ENCODE measurements at places on chromosomes 4 and X.

DNA sequence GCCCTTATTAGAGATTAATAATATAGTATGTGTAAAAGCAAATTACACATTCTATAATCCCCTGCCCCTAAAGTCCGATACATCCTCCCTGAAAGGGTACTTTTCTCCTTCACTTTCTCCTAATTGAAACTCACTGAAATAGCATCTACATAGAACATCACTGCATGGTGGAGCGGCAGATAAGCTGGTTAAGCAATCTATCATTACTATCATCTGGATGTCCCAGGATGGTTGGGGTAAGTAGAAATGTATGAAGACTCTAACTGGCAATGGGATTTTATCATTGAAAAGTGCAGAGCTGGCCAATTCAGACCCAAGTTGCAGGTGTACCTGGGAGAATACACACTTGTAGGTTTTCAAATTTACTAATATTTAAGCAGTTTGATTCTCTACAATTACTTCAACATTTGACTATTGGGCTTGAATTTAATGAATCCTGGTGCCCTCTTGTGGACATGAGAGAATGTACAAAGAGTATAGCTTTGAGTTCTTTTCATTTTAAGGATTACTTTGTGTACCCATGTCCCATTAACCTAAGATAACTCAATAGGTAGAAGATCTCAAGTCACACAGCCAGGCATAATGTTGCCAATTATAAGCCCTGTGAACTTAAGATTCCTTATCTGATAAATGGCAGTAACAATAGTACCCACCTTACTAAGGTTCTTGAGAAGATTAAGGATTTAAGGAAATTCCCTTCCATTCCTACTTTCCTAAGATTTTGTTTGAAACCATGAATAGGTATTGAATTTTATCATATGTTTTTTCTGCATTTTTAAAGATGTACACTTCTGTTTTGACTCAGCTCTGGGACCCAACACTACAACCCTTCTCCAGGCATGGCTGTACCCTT, 69.8 kb downstream of the SHROOM3 start:
- no peak for DNase-seq

GRCh38 chrX:13090339-13091110, 46.1 kb upstream of the FAM9C start:
- DNase-seq = no peak

DNA sequence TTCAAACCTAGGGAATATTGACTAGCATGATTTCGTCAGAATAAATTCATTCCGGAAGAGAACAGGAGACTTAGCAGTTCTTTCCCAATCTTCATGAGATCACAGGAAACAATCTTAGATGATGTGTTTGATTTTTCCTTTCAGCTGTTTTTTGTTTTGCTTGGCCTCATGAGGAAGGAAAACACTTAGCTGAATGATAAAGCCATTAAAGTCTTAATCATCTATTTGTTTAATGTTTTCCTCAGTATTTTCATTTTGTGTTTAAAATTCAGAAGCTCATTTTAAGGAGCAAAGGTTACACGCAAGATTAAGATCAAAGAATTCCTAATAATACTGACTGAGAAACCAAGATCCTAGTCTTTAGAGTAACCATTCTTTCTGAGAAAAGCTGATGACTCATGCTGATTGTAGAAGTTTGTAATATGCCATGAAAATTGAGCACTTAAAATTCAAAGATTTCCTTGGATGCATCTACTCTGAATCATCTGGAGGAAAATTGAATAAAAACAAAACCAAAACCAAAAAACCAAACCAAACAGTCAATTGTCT, 15.4 kb upstream of the TBC1D19 start:
- no peak for DNase-seq

DNA sequence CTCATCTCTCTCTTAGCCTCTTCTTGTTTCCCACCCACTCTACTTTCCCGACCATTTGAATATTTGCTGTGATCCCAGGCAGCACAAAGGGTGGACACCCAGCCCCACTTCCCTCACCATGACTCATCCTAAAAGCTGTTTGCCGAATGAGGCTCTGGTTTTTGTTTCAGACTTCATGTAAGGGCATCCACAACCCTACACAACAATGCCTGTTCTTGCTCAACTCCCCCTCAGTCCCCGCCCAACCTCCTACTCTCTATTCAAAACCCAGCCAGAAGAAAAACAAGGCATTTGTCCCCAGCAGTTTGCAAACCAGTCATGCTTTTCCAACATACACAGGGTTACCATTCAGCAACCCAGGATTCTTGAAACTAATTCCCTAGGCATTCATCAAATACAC, 516.5 kb upstream of the CNKSR2 start:
- no peak for DNase-seq

- no peak for DNase-seq
These were observed 341.2 kb upstream of the FMR1 start for GRCh38 chrX:147570483-147570882.

DNA sequence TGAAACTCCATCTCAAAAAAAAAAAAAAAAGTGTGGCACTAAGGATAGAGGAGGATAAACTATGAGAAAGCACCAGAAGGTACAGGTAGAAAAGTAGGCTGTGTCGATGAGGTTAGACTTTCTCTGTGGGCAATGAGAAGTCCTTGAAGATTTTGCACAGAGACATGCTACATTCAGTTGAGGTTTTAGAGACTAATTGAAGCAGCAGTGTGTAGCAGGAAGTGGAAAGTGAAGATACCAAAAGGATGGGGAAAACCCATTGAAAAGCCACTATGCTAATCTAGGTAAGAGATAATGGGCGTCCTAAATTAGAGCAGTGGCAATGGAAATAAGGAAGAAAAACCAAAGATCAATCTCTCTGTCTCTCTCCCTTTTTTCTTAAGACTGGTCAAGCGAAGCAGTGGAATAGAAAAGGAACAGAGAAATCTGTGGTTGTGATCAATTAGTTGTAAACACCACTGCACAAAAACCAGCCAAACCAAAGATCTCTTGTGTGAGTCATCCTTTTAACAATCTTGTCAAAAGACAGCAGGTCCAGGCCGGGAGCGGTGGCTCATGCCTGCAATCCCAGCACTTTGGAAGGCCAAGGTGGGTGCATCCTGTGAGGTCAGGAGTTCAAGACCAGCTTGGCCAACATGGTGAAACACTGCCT, 3.5 kb downstream of the SPINK2 start:
- DNase-seq = no peak

- DNase-seq = no peak
These were observed 127.2 kb downstream of the FNIP2 start for GRCh38 chr4:158895797-158896576.

- DNase-seq = no peak
These were observed 983.1 kb downstream of the STIM2 start for GRCh38 chr4:27843776-27844175.

DNA sequence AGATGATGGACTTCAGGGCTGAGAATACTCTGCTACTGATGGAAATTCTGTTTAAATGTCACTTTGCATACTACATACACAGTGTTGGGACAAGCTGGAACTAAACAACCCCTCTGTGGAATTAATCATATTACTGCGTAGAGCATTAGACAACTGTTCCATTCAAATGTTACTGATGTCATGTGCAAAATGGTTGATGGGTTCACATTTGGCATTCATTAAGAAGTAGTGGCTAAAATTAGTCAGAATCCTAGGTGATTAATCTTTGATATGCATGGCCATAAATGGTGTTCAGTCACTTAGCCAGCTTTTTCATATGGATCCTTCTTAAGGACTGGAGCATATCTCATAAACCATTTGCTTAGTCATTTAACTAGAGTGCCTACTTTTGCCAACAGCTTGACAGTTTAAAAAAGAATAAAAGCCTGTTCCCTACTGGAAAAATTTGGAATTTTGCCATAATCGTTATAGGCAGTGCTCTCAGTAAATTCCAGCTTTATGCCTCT, 105.2 kb downstream of the RNF150 start:
- DNase-seq = no peak

DNA sequence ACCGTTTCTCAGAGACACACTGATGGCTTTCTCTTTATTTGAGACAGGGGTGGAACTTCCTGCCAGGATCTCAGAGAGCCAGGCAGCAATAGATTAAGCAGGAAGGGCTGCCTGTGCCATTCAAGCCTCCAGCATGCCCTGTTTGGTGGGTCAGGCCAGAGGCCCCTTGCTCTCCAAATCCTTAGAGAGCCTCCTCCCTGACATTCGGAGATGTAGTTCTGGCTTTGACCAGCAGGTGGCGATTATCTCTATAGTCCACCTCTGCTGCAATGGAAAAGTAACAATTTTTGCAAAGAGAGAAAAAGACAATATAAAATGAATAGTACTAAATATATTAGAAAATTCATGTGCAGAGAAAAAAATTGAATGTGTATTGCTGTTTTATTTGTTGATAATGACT, 93.9 kb downstream of the NXF2B start:
- DNase-seq = no peak

DNA sequence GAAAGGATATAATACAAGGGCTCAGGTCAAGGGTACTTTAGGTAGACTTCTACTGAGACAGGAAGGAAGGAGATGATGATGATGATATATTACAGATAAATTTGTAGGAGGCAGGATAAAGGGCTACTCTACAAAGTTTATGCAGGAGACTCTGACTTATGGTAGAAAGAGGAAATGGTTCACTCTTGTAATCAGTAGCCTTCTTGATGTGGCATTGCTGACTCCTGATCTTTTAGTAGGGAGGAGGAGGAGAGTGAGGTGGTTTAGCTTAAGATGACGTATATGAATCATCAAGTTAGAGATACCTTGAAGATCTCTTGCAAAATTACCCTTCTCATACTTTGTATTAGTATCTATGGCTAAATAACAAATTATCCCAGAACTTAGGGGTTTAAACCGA, 4.7 kb downstream of the BLTP1 start:
- no peak for DNase-seq

DNA sequence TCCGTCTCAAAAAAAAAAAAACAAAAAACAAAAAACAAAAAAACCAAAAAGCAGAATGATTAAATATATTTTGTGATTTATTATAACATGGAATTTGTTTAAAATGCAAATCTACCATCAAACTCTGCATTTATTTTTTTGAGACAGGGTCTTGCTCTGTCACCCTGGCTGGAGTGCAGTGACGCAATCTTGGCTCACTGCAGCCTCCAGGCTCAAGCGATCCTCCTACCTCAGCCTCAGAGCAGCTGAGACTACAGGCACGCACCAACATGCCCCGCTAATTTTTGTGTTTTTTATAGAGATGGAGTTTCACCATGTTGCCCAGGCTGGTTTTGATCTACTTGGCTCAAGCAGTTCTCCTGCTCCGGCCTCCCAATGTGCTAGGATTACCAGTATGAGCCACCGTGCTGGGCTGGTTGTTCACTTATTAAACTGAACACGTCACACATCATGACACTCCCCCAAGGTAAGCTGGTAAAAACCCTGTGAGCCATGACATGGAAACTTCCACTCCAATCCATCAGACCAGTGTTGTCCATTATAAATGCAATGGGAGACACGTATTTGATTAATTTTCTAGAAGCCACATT, 45.7 kb downstream of the RBM47 start:
- no peak for DNase-seq

DNA sequence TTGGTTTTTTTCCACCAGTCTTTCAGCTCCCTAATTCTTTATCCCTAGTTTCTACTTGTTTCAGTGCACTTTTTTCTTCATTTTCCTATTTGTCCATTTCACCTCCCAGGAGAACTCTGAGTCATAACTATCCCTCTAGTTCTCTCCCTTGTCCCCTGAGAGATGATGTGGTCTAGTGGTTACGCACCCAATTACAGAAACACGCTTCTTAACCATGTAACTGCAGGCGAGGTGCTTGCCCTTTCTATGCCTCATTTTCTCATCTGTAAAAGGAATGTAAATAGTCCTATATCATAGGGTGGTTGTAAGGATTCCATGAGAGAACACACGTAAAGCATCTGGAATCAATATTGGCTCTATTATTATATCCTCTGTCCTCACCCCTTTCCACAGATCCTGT, 8.8 kb upstream of the GRPR start:
- no peak for DNase-seq

DNA sequence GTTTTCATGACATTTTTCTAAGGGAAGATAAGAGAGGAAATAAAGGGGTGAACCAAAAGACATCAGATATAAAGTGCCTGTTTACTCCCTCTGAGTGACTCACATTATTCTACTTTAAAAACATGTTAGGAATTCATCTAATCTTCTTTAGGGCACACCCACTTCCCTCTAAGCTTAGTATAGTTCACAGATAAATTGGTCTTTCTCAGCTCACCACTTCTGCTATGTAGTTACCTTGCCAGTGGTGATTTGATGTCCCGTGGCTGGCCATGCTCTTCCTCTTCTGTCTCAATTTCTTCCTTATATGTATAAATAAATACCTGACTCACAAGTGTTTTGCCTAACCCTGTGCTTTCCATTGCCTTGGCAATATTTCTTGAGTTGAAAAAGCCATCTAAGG, 96.8 kb downstream of the PDLIM5 start:
- no peak for DNase-seq

GRCh38 chr4:113869743-113870375, 108.3 kb upstream of the CAMK2D start:
- DNase-seq = no peak

DNA sequence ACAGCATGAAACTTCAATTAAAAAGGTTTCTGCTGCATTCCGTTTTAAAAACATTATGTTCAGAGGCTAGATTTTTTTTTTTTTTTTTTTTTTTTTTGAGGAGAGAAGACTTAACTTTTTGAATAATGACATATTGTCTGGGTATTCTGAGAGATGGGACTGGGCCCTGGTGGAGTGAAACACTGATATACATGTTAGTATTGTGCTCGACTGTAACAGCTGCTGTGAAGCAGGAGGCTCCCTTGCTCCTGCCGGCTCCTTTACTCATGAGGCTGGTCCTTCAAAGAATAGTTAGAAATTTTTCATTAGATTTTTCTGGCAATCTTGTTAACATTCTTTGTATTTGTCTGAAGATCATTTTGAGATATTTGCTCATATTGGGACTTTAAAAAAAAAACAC, 73.3 kb downstream of the TMEM131L start:
- no peak for DNase-seq

GRCh38 chr4:604131-604530, 21.2 kb upstream of the PDE6B start:
- no peak for DNase-seq

GRCh38 chrX:132648895-132649294, 160.1 kb upstream of the MBNL3 start:
- DNase-seq = no peak

DNA sequence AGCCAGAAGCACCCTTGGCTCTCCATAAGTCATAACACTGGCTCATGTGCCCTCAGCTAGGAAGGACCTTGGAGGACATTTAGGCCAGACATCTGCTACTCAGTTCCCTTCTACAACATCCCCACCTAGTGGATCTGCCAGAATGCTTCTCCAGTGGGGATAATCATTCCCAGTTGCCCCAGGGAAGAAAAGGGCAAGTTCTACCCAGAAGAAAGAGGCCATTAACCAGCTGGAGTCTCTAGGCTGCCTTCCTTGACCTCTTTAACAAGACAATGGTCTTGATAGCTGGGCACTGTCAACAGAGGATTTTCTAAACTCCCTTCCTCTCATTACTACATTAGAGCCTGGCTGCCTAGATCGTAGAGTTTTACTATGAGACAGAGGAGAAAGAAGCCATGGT, 42.0 kb downstream of the LGI2 start:
- DNase-seq = no peak

All from cortex of kidney (tissue), 1 donor.